ENCODE measurements at places on chromosomes 11 and 22.

GRCh38 chr11:11253995-11254394, 99.1 kb downstream of the CSNK2A3 start:
- no peak overlapping the region for H3K27ac ChIP-seq
- peaks cover 7% of the 10 kb centered on the region for H3K27me3 ChIP-seq
- no peak for DNase-seq
- H3K4me3 ChIP-seq, result no peak overlapping the region

GRCh38 chr11:5666402-5666793, 18.5 kb downstream of the TRIM5 start:
- H3K4me1 ChIP-seq, result peaks cover 17% of the 10 kb centered on the region
- no peak overlapping the region for H3K4me3 ChIP-seq
- H3K27ac ChIP-seq, result peak overlapping the region; percentile 40
- peaks cover 58% of the 10 kb centered on the region for H3K36me3 ChIP-seq
- no peak for DNase-seq
- no peaks in the 10 kb centered on the region for H3K27me3 ChIP-seq

GRCh38 chr22:30824096-30824495, 129.4 kb downstream of the OSBP2 start:
- H3K4me3 ChIP-seq, result no peak overlapping the region
- DNase-seq, result no peak
- peaks cover 92% of the 10 kb centered on the region for H3K27me3 ChIP-seq
- no peaks in the 10 kb centered on the region for H3K36me3 ChIP-seq
- H3K4me1 ChIP-seq, result peaks cover 2% of the 10 kb centered on the region
- H3K27ac ChIP-seq, result no peak overlapping the region

- no peak overlapping the region for H3K27ac ChIP-seq
- no peaks in the 10 kb centered on the region for H3K4me1 ChIP-seq
- H3K4me3 ChIP-seq, result no peak overlapping the region
- peaks cover 10% of the 10 kb centered on the region for H3K36me3 ChIP-seq
- no peaks in the 10 kb centered on the region for H3K27me3 ChIP-seq
Observed at GRCh38 chr11:17960091-17960490, 52.8 kb downstream of the SERGEF start.

- no peaks in the 10 kb centered on the region for H3K36me3 ChIP-seq
- H3K27ac ChIP-seq, result no peak overlapping the region
Observed at GRCh38 chr11:124394408-124394807, 4.4 kb downstream of the OR8B3 start.

DNA sequence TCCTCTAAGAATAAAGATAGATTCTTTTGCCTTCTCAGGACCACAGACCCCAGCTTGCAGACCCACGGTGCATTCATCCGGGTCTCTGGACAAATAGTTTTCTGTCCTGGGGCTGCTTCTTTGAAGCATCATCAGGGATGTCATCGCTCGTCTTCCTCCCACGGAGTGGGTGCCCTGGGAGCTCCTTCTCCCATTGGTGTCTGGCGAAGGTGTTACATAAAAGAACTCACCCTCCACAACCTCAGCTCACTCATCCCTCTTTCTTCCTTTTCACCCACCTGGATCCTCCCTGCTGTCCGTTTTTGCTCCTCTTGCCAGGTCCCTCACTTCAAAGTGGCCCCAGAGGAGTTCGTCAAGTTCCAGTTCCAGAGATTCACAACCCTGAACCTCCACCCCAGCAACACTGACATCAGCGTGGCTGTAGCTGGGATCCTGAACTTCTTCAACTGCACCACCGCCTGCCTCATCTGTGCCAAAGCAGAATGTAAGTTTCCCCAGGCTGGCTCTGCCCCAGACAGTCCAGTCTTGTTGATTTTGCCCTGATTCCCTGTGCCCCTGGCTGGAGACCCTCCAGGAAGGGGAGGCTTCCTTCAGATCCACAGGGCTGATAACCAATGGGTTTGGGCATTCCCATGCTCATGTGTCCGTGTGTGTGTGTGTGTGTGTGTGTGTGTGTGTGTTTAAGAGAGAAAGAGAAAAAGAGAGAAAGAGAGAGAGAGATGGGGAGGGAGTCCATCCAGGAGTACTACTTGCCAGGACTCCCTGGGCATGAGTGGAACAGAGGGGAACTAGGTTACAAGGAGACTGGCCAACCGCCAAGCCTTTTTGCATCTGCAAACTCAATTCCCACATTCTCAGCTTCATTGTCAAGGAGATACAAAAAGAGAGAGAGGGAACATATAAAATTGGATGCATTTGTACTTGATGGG, 204.2 kb upstream of the TBCEL start:
- peaks cover 51% of the 10 kb centered on the region for H3K27me3 ChIP-seq
- no peak overlapping the region for H3K4me3 ChIP-seq
- H3K4me1 ChIP-seq, result peaks cover 22% of the 10 kb centered on the region
- DNase-seq, result no peak
- H3K27ac ChIP-seq, result no peak overlapping the region

- H3K27me3 ChIP-seq, result peaks cover 7% of the 10 kb centered on the region
- H3K27ac ChIP-seq, result no peak overlapping the region
- no peak for DNase-seq
Observed at GRCh38 chr22:30267382-30268302, 991 bp upstream of the OSM start.

DNA sequence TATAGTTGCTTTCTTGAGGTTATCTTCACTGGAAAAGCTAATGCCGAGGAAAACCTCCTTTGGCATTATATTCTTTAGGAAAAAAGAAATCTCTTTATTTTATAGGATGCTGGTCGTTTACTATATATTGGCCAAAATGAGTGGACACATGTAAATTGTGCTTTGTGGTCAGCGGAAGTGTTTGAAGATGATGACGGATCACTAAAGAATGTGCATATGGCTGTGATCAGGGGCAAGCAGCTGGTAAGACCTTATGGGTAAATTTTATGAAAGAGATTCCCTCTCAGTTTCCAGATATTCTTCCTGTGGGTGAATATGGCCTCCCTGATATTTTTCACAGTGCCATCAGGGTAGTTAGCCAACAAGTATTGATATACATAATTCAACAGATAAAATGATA, 29.4 kb upstream of the TTC36 start:
- no peak overlapping the region for H3K4me3 ChIP-seq
- H3K27ac ChIP-seq, result no peak overlapping the region
- no peaks in the 10 kb centered on the region for H3K4me1 ChIP-seq
- H3K27me3 ChIP-seq, result no peaks in the 10 kb centered on the region

DNA sequence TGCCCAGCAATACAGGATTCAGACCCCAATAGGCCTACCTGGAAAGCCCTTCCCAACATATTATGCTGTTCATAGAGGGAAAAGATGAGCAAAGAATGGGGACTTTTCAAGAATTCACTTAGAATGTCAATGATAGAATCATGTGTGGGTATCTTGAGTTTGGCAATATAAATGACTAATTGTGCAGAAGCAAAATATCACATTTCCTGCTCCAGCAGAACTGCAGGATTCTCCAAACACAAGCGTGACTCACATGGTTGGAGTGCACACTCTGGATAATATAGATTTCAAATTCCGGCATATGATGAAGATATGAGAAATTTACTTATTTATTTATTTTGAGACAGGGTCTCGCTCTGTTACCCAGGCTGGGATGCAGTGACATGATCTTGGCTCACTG, 12.5 kb upstream of the APOL5 start:
- H3K36me3 ChIP-seq, result no peaks in the 10 kb centered on the region
- DNase-seq, result no peak
- no peak overlapping the region for H3K27ac ChIP-seq

GRCh38 chr11:115739146-115739545, 234.9 kb upstream of the CADM1 start:
- no peaks in the 10 kb centered on the region for H3K36me3 ChIP-seq
- H3K4me3 ChIP-seq, result no peak overlapping the region
- DNase-seq, result no peak
- H3K27me3 ChIP-seq, result peaks cover 25% of the 10 kb centered on the region

DNA sequence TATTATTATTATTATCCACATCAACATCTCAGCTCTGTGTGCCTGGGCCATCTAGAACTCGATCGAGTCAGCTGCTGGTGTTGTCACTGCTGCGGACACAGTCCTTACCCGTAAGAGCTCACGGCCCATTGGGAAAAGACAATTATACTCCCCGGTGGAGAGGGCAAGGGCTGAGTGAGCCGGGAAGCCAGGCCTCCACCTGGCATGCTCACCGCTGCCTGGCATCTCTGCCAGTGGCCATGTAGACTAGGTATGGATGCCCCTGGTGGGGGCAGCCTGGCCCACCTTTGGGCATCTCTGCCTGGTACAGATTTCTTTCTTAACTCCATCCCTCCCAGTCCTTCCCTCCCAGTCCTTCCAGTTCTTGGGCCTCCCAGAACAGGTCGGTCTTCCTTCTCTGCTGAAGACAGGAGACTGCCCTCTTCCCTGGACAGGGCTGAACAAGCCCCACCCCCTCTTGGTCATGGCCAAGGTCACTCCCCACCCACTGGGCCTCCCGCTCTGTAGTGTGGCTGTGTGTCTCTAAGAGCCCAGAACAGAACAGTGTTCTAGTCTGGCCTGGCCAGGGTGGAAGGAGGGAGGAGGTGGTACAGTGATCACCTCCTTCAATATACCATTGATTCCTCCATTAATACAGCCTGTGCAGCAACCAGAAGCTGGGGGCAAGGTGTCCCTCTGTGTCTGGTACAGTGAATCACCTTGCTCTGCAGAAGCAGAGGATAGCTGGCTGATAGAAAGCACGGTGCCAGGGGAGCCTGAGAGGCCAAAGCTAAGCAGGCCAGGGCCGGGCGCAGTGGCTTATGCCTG, 57.7 kb downstream of the FLRT1 start:
- DNase-seq, result no peak
- H3K4me1 ChIP-seq, result peaks cover 21% of the 10 kb centered on the region
- H3K4me3 ChIP-seq, result no peak overlapping the region
- no peaks in the 10 kb centered on the region for H3K27me3 ChIP-seq

DNA sequence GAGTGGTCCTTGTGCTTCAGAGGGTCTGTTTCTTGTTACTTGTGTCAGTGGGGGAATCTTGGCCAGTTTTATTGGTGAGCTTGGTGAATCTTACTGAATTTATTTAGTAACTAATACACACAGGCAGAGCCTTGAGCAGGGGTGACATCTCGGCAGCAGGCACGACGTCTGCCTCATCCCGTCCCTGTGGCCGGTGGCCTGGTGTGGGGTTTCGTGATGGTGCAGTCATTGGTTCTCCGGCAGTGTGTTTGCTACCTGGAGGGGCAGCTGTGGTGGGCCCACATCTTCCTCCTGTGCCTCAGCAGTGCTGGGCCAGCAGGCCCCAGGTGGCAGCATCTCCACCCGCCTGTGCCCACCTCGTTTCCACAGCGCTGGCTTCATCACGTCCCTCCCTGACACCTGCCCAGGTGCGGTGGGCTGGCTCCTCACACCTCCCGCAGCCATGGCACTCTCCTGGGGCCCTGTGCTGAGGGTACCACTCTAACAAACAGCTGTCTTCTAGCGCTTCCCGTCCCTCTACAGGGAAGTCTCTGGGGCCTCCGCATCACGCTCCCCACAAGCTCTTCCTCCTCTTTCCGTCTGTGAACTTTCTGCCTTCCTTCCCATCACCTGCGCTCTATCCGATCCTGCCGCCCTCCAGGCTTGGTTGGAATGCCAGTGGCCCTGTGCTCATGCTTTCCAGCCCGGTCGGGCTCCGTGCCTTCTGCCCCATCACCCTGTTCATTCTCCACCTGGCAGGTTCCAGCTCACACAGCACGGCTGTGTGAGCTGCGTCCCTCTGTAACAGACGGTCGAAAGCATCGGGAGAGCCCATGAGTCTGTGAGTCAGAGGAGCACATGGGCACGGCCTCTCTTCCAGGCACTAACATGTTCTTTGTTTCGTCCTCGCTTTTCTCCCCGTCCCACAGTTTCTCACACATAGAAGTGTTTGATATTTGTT, 203.4 kb downstream of the TBC1D22A start:
- no peaks in the 10 kb centered on the region for H3K4me1 ChIP-seq
- H3K27me3 ChIP-seq, result no peaks in the 10 kb centered on the region
- DNase-seq, result no peak
- no peak overlapping the region for H3K27ac ChIP-seq
- H3K4me3 ChIP-seq, result no peak overlapping the region
- no peaks in the 10 kb centered on the region for H3K36me3 ChIP-seq

DNA sequence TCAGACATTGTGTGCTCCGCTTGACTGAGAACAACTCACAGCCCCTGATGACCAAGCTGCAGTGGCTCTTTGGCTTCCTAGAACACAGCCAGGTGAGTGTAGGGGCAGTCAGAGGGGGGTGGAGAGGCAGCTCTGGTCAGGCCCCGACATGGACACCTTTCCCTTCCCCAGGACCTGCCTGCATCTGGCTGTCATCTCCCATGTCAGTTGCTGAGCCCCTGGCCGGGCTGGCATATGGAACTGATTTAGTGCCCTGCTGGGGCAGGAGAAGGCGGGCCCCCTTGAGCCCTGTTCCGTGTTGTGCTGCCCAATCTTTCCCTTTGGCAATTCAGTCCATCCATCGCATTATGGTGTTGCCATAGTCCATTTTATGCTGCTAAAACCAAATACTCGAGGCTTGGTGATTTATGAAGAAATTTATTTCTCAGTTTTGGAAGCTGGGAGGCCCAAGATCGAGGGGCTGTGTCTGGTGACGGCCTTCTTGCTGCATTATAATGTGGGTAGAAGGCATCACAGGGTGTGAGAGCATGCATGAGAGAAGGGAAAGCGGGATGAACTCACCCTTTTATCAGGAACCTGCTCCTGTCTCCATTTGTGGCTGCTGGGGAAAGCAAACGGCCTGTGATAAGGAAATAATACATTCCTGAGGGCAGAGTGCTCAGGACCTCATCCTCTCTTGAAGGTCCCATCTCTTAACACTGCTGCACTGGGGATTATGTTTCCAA, 19.0 kb downstream of the USP35 start:
- DNase-seq, result no peak
- peaks cover 32% of the 10 kb centered on the region for H3K36me3 ChIP-seq
- H3K27ac ChIP-seq, result no peak overlapping the region
- H3K4me1 ChIP-seq, result no peaks in the 10 kb centered on the region
- no peak overlapping the region for H3K4me3 ChIP-seq

- H3K27ac ChIP-seq, result peak overlapping the region; percentile 63
- H3K27me3 ChIP-seq, result peaks cover 7% of the 10 kb centered on the region
- DNase-seq, result no peak
- no peak overlapping the region for H3K4me3 ChIP-seq
Observed at GRCh38 chr11:128553662-128554362, 33.5 kb downstream of the ETS1 start.

GRCh38 chr11:128482512-128483191, 104.7 kb downstream of the ETS1 start:
- H3K27ac ChIP-seq, result no peak overlapping the region
- no peaks in the 10 kb centered on the region for H3K27me3 ChIP-seq
- peaks cover 55% of the 10 kb centered on the region for H3K36me3 ChIP-seq
- no peak overlapping the region for H3K4me3 ChIP-seq
- peaks cover 49% of the 10 kb centered on the region for H3K4me1 ChIP-seq

DNA sequence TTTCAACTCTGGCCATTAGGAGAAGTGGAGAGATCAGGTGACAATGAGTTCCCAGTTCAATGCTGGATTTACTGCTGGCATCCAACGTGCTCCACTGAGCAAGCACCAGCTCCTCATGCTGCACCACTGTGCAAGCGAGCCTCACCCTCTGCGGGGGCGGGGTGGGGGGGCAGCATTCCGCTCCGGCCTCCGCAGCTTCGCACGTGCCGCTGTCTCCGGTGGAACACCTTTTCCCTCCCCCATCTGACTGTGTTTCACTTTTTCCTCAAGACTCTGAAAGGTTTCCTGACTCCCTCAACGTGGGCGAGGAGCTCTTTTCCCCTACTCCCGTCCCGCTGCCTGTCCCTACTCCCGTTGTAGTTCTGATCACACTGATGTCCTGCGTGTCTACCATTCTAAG, 835 bp upstream of the RHOD start:
- peak overlapping the region; percentile 78 for H3K27ac ChIP-seq
- no peak for DNase-seq
- H3K36me3 ChIP-seq, result no peaks in the 10 kb centered on the region
- no peaks in the 10 kb centered on the region for H3K27me3 ChIP-seq
